ENCODE measurements at places on chromosomes 3 and 15.

DNA sequence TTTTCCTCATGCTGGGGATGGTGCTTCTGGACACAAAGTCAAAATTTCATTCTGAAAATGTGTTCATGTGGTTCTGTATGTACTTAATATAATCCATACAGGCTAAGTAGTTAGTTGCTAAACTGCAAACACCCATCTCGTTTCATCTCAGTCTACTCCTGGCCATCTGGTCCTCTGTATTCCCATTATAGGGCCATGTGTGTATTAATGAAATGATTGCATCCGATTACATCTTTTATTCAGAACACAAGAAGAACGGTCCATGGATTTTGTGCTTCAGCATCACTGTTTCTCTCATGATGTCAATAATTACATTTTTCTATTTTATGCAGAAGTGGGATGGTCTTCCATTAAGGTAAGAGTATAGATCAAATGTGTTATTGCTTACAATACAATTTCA lies 6.1 kb upstream of the GJD2 start:
- no peak for DNase-seq

DNA sequence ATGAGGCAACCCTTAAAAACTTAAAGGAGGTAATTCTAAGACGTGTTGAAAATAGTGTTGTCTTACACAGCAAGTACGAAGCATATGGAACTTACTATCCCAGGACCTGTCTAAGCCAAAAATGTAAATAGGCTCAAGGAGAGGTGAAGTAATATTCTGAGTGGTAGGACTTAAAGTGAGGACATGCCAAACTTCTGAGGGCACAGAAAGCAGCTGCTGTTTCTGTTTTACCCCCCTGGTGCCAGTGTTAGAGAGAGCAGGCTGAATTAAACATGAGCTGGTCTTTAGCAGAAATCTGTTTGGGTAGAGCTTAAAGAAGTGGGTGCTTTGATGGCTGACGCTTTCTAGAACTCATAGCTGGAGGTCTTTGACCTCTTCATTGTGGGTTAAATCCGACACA lies 149.7 kb upstream of the NPHP3 start:
- DNase-seq: no peak

DNA sequence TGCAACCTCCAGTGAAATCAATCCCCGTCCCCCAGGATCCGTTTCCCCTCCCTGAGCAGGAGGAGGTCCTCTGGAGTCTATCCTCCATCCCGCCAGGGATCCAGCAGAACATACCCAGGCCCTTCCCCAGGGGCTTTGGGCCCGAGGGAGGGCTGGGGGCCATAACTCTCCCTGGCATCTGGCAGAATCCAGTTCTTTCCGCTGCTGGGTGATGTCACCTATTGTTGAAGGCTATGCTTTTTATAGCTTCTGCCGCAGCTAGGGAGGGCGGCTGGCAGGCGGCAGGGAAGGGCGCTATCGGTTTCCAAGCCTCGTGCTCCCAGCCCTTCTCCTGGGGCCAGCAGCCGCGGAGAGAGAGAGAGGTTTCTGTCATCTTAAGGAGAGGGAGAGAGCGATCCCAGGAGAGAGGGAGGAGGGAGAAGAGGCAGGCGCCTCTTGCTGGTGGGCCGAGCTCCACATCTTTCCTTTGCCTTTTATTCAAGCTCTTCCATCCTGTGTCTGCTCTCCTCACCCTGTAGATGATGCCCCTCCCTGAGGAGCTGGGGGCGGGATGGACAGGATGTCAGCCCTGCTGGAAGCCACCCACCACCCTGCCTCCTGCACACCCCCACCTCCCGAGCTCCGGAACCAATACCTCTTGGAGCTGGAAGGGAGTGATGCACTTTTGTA lies 120.1 kb downstream of the ANP32A start:
- peak; percentile 19 for DNase-seq

- no peak for DNase-seq
Observed at GRCh38 chr15:100114100-100114499, 227.7 kb downstream of the ADAMTS17 start.

GRCh38 chr3:52357151-52358080 lies 41.3 kb downstream of the DNAH1 start:
- no peak for DNase-seq

GRCh38 chr3:59444294-59444671 lies 394.5 kb upstream of the CFAP20DC start:
- DNase-seq: no peak

DNA sequence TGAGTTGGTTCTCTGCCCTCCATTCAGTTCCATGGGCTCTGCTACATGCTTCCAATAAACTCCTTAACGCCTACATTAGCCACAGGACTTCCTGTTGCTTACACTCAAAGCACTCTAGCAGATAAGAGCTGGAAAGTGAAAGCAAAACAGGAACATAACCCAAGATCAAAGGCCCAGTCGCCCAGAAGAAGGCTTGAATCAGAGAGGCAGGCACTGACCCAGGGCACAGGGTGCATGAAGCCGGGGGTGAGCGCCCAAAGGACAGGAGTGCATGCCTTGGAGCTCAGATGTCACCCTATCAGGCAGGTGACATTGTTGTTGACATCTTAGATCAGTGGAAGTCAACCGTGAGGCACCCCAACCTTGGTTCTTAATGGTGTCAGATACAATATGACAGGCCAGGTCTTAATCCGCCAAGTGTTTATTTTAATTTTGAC lies 235.1 kb downstream of the UACA start:
- DNase-seq: peak; percentile 77

- no peak for DNase-seq
Observed at GRCh38 chr15:35288580-35288979, 203.5 kb upstream of the NANOGP8 start.

- DNase-seq: no peak
Observed at GRCh38 chr15:32866454-32867312, 148.9 kb downstream of the GREM1 start.

DNA sequence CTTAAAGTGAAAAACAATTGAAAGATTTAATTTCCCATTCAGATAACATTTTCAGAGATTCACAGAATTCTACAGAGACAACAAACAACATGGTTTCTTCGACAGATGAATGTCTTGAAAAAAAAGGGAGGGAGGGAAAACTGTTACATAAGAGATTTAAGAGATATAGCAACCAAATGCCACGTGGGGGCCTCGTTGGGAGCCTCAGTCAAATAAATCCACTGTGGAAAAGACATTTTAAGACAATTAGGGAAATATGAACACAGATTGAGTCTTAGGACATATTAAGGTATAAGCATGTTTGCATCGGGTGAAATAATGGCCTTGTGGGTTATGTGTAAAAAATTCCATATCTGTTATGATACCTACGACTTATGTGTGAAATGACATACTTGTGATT lies 5.0 kb upstream of the PRRT3 start:
- DNase-seq: peak; percentile 44

- DNase-seq: no peak
Observed at GRCh38 chr3:49386056-49386756, 25.6 kb downstream of the RHOA start.

DNA sequence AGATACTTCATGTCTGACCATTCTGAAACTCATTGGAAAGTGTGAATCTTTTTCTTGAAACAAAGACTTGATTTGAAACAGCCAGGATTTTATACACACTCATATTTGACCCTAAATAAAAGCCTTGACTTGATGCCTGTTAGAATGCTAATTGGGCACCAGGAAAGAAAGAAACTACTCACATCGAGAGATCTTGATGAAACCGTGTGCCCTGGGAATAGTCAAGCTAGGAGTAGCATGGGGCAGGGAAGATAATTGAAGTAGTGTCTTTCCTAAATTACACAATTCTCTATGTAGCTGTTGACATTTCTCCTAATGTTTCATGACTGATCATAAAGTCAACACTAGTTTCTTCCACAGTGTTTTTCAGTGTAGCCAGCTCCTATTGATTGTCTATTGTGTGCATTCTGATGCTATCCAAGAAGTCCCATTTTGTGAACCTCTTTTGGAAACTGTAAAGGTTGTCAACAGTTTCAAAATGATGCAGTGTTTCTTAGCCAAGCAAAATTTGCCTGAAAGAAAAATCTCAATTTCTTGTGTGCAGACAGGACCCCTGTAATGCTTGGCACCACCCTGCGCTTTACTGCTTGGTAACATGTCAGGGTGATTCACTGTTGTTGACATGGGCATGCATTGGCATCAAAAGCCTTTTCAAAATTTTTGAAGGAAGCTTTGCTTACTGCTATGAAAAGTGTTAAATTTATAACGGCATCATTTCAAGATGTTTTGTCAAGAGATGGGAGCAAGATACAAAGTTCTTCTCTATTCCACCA lies 52.5 kb upstream of the OTOL1 start:
- DNase-seq: no peak

DNA sequence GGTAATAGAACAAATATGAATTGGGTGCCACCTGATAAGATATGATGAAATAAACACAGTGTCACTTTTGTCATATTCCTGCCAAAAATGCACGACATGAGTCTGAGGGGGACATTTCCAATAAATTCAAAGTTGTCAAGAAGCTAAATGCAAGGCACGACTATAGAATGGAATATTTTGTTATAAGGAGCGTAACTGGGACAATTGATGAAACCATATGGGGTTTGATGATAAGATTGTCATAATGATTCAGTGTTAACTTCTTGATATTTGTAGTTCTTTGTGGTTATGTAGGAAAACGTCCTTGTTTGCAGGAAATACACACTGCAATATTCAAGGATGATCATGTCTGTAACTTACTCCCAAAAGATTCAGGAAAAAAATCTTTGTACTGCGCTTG lies 163.3 kb downstream of the MEX3B start:
- DNase-seq: peak; percentile 57

- DNase-seq: no peak
Observed at GRCh38 chr3:144457758-144458157, 486.1 kb downstream of the DIPK2A start.

DNA sequence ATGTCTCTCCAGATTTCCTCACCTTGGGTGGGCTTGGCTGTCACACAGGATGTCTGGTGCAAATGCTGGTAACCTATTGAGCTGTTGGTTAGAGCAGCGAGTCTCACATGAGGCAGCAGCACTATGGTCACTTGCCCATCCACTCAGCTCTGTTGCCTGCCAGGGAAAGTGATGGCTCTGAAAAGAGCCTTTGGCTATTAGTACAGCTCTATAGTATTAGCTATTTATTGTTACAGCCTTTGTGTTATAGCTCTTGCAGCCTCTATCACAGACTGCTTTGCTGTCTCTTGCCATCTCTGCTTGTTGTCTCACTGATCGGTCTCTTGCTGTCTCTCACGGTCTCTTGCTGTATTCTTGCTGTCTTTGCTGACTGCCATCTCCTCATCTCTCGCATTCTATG lies 114.3 kb downstream of the MFSD1 start:
- no peak for DNase-seq

GRCh38 chr3:151285940-151286339 lies 7.6 kb upstream of the P2RY14 start:
- no peak for DNase-seq

DNA sequence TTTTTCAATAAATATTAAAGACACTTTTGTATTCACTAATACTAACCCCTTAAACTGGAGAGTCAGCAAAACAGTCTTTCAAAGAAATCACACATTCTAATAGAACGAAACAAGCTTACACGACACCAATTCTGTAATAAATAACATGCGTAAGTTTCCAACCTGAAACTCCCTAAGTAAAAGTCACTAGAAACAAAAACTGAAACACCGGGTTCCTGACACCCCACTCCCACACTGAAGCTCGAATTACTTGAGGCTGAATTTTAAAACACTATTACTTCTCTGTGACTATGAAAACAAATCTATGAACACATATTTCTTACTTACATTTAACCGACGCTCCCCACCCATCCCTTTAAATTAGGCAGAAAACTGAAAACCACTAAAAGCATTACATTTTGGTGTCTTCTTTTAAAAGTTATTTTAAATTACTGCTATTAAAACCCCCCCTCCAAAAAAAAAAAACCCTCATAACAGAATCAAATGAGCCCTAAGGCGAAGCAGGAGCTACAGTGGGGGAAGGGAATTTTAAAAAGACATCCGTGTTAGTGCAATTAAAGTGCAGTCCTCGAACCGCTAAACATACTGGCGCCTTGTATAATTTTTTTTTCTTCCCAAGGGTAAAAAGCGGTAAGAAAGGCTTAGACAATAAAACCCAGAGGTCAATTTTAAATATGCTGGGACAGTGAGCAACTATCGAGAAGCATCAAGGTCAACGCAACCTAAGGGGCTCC lies 878 bp downstream of the SPPL2A start:
- DNase-seq: peak; percentile 32

- no peak for DNase-seq
Observed at GRCh38 chr15:40102897-40103858, 5.5 kb downstream of the BMF start.

- no peak for DNase-seq
Observed at GRCh38 chr15:67809441-67809840, 15.9 kb upstream of the SKOR1 start.

DNA sequence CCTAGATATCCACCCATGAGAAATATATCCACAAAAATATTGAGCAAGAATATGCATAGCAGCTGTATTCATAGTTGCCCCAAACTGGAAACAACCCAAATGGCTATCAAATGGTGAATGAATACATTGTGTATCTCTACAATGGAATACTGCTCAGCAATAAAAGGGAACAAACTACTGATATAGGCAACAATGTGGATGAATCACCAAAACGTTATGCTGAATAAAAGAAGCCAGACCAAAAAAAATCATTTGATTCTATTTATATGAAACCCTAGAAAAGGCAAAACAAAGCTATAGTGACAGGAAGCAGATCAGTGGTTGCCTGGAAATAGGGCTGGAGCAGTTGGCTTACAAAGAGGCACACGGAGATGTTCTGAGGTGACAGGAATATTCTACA lies 15.5 kb upstream of the CMTM7 start:
- DNase-seq: no peak

- DNase-seq: no peak
Observed at GRCh38 chr15:39549912-39550311, 31.0 kb upstream of the THBS1 start.

- no peak for DNase-seq
Observed at GRCh38 chr15:33565094-33565493, 254.3 kb downstream of the RYR3 start.

DNA sequence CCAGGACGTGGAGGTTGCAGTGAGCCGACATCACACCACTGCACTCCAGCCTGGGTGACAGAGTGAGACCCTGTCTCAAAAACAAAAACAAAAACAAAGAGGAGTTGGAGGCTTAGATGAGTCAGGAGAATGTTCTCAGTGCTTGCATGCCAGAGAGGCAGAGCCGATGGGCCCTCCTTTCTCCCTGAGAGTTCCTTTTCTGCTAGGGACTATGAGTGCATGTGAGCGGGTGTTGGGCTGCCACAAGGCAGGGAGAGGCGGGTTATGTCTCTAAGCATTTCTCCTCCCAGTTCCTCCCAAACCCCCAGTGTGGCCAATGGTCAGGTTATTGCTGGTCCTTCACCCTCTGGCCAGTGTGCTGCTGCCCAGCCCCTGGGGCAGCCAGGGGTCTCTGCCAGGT lies 45.1 kb downstream of the RTP1 start:
- DNase-seq: no peak

- DNase-seq: no peak
Observed at GRCh38 chr3:134480546-134480945, 5.2 kb downstream of the ANAPC13 start.

GRCh38 chr3:118754406-118755252 lies 280.0 kb downstream of the IGSF11 start:
- no peak for DNase-seq

GRCh38 chr3:159169828-159170227 lies 368.0 kb downstream of the MFSD1 start:
- DNase-seq: no peak
